Esophagus squamous epithelium (tissue), 5 donors: ENCODE measurements at places on chromosomes 5 and 9.

GRCh38 chr5:172548311-172548731 is 92.7 kb upstream of the NEURL1B start:
- no peak overlapping the region for H3K27ac ChIP-seq
- no peaks in the 10 kb centered on the region for H3K27me3 ChIP-seq
- no peak for DNase-seq

- H3K27me3 ChIP-seq, result no peaks in the 10 kb centered on the region
- no peaks in the 10 kb centered on the region for H3K36me3 ChIP-seq
- no peak for DNase-seq
- H3K27ac ChIP-seq, result no peak overlapping the region
- H3K4me1 ChIP-seq, result peaks cover 20% of the 10 kb centered on the region
These were observed 103.1 kb upstream of the TSLP start for GRCh38 chr5:110968246-110969005.

- H3K36me3 ChIP-seq, result no peaks in the 10 kb centered on the region
- H3K27ac ChIP-seq, result no peak overlapping the region
- H3K4me1 ChIP-seq, result no peaks in the 10 kb centered on the region
These were observed 75.7 kb upstream of the PIK3R1 start for GRCh38 chr5:68139611-68140441.

- H3K27me3 ChIP-seq, result no peaks in the 10 kb centered on the region
- H3K36me3 ChIP-seq, result no peaks in the 10 kb centered on the region
- H3K27ac ChIP-seq, result no peak overlapping the region
- DNase-seq, result no peak
- H3K4me3 ChIP-seq, result no peak overlapping the region
These were observed 18.0 kb upstream of the FBP2 start for GRCh38 chr9:94611638-94612068.

DNA sequence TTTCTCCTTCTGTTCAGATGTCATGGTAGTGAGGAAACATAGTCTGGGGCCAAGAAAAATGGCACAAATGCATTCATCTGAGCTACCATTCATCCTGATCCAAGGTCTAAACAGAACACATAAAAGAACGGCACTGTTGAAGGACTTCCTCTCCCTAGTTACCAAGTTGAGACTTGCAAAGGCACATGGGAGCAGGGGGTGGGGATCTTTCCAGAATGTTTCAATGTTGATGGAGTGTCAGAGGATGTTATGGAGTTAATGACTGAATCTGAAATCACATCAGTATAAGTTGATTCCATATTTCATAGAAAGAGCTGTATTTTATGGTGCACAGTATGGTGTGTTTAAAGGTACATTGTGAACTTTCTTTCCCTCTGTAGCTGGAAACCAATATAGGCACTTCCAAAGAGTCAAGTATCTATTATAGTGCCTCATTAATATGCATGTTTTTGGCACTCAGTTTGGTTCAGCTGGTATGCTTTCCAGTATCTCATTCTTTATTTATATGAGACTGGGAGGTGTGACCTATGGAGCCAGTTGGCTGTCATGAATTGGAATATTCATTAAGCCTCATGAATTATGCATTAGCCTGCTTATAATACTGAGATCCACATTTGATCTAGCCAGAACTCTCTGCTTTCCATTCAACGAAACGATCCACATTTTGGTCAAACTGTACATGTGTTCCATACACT is 603.0 kb downstream of the NR2F1-AS1 start:
- no peak overlapping the region for H3K4me3 ChIP-seq
- no peaks in the 10 kb centered on the region for H3K36me3 ChIP-seq
- H3K27ac ChIP-seq, result no peak overlapping the region
- no peaks in the 10 kb centered on the region for H3K27me3 ChIP-seq

GRCh38 chr5:153746440-153746839 is 256.0 kb downstream of the GRIA1 start:
- DNase-seq, result no peak
- no peaks in the 10 kb centered on the region for H3K36me3 ChIP-seq
- H3K27ac ChIP-seq, result no peak overlapping the region
- H3K4me1 ChIP-seq, result no peaks in the 10 kb centered on the region
- H3K4me3 ChIP-seq, result no peak overlapping the region

DNA sequence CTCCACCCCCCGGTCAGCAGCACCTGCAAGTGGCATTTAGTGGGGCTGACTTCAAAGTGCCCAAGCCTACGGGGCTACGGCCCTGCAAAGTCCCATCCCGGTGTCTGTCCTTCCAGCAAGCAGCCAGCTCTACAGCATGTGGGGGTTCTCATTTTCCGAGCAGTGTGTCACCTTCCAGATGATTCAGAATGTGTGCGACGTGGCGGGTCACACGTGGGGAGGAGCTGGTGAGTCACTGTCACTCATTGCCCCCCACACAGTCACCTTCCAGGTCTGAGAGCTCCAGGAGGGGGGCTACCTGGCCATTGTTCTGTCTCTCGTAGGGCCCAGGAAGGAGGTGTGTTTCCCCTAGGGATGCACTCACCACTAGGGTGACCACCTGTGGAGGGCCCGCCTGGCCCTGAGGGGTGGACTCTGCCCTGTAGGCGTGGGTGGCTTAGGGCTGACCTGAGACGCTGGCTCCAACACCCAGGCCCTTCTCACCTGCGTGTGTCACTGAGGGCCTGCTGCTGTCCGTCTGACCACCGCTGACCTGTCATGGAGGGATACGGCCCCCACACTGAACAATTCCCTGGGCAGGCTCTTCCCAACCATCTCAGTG is 70.2 kb downstream of the SEMA4D start:
- no peak overlapping the region for H3K4me3 ChIP-seq
- no peaks in the 10 kb centered on the region for H3K27me3 ChIP-seq
- no peaks in the 10 kb centered on the region for H3K36me3 ChIP-seq
- no peak overlapping the region for H3K27ac ChIP-seq
- no peak for DNase-seq

DNA sequence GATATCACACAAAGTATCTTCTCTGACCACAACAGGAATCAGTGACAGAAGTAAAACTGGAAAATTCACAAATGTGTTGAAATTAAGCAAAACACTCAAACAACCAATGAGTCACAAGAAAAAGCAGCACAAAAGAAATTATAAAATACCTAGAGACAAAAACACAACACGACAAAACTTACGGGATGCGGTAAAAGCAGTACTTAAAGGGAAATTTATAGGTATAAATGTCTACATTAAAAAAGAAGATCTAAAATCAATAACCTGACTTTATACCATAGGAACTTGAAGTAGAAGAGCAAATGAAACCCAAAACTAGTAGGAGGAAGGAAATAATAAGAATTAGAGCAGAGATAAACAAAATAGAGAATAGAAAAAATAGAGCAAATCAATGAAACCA is 2.8 kb upstream of the WDR41 start:
- H3K27ac ChIP-seq, result no peak overlapping the region
- no peak overlapping the region for H3K4me3 ChIP-seq
- H3K4me1 ChIP-seq, result peaks cover 17% of the 10 kb centered on the region
- H3K27me3 ChIP-seq, result peaks cover 2% of the 10 kb centered on the region
- H3K36me3 ChIP-seq, result no peaks in the 10 kb centered on the region
- no peak for DNase-seq

- peaks cover 42% of the 10 kb centered on the region for H3K4me1 ChIP-seq
- no peak for DNase-seq
- no peaks in the 10 kb centered on the region for H3K27me3 ChIP-seq
These were observed 1.1 kb upstream of the BRD3 start for GRCh38 chr9:134068744-134069479.
